Kidney (tissue), 22 donors: ENCODE measurements at places on chromosomes 2 and 18.

- DNase-seq = no peak
These were observed 79.6 kb downstream of the SKA1 start for GRCh38 chr18:50454387-50454988.

DNA sequence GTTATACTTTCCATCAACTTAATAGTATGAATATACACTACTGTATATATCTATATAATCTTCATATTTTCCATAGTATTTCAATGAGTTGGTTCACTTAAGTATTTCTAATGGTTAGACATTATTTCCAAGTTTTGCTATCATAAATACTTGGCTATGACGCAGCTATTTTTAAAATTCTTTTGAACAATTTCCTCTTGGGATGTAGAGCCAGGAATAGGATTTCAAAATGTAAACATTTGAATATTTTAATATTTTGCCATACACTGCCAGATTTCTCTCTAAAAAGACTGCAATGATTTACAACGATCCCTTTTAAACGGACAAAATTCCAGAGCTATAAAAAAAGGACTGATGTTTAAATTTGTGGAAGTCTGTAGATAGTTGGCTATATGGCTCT, 95.6 kb downstream of the NUP35 start:
- no peak for DNase-seq

GRCh38 chr2:157290525-157290924, 33.0 kb downstream of the GALNT5 start:
- no peak for DNase-seq

GRCh38 chr2:237790353-237790752, 8.2 kb upstream of the RBM44 start:
- no peak for DNase-seq

DNA sequence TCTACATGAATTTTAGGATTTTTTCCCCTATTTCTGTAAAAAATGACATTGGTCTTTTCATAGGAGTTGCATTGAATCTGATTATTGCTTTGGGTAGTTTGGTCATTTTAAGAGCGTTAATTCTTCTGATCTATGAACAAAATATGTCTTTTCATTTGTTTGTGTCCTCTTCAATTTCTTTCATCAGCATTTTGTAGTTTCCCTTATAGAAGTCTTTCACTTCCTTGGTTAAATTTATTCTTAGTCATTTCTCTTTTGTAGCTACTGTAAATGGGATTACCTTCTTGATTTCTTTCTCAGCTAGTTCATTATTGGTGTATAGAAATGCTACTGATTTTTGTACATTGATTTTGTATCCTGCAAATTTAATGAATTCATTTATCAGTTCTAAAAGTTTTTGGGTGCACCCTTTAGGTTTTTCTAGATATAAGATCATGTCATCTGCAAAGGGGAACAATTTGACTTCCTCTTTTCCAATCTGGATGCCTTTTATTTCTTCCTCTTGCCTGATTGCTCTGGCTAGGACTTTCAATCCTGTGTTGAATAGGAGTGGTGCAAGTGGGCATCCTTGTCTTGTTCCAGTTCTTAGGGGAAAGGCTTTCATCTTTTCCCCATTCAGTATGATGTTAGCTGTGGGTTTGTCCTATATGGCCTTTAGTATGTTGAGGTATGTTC, 36.6 kb upstream of the AAK1 start:
- no peak for DNase-seq

DNA sequence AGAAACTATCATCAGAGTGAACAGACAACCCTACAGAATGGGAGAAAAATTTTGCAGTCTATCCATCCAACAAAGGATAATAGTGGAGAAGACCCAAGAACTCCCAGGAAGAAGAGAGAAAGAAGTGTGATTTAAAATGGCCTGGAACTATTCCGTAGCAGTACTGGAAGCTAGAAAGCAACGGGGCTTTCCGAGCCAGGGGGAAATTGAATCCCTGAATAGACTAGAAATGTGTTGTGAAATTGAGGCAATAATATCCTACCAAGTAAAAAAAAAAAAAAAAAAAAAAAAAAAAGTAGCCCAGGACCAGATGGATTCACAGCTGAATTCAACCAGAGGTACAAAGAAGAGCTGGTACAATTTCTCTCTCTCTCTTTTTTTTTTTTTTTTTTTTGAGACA, 69.3 kb downstream of the FARP2 start:
- DNase-seq = no peak

DNA sequence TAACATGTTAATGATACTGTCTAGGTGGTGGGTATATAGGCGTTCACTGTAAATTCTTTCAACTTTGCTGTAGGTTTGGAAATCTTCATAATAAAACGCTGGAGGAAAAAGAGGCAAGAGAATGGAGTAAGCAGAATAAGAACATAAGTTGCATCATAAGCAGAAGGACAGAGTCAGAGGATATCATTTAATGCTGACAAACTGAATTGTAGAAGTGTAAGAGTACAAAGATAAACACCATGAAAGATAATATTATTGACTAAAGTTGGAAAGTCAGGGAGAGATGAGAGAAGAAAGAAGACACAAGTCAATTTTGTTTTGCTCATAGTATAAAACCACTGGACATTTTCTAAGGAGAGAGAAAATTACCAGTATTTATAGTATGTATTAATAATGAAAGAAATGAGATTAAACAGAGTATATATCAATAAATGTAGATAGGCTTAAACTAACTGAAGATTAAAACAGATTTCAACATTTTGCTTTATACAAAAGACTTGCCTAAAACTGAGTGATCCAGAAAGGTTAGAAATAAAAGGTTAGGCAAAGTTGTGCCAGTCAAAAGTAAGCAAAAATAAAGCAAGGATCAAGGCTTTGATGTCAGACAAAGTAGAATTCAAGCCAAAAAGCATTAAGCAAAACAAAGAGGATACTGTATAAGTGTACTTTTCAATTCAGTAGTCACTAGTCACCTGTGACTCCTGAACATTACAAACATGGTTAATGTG, 42.4 kb upstream of the VIT start:
- DNase-seq = no peak

DNA sequence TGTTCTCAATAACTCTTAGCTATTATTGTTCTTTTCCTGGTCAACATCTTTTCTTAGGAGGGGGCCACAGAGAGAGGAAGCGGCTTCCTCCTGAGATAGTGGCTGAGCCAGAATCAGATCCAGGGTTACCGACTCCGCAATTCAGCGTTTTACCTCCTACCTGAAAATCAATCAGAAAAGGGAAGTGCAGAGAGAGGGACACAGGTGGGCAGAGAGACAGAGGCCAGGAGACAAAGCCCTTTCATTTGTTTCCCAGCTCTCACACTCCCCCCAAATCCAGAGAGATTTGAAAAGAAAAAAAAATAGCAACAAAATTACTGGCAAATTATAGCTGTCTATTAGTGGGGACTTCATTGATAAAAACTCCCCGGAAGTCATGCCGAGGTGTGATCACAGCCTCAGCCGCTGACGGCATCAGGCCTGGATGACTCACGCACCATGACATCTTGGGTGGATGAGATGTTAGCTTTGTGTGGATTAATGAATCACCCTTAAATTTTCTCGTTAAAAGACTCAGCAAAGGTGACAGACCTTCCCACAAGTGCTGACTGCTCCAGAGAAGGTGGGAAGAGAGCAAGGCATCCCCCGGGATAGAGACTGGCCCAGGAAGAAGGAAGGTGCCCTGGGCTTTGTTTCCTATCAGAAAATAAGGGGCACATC, 120.7 kb downstream of the LOXHD1 start:
- no peak for DNase-seq

DNA sequence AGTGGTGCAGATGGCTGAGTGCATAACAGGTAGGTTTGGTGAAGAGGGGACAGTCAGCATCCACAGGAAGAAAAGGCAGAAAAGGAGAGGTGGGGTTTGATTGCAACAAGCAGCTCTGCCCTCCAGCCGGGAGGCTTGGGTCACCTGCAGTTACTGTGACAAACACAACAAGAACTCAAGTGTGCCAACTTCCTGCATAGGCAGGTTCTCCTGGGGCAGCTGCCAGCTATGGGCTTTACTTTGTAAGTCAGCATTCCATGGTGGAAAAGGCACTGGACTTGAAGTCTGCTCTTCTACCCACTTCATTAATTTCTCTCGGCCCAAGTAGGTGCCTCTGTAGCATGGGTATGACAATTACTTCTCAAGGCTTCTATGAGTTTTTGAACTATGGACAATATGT, 98.9 kb downstream of the MYT1L start:
- DNase-seq = no peak

DNA sequence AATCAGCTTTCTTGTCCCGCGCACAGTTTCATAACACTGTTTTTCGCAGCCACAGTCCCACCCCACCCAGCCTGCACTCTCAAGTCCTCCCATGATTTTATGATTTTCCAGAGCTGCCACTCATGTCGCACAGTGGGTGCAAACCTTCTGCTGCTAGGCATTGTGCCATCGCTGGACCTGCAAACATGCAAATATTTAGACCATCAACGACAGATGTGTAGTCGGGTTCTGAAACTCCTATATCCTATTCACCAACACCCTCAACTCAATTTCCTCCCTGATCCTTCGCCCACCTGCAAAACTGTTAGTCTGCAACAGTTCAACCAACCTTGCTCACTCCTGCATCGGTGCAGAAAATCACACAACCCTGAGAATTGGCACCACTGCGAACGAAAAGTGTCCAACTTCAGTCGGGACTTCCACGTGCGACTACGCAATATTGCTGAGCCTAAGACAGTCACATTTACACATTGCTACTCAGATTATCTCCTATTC, 871 bp upstream of the ALS2 start:
- no peak for DNase-seq

DNA sequence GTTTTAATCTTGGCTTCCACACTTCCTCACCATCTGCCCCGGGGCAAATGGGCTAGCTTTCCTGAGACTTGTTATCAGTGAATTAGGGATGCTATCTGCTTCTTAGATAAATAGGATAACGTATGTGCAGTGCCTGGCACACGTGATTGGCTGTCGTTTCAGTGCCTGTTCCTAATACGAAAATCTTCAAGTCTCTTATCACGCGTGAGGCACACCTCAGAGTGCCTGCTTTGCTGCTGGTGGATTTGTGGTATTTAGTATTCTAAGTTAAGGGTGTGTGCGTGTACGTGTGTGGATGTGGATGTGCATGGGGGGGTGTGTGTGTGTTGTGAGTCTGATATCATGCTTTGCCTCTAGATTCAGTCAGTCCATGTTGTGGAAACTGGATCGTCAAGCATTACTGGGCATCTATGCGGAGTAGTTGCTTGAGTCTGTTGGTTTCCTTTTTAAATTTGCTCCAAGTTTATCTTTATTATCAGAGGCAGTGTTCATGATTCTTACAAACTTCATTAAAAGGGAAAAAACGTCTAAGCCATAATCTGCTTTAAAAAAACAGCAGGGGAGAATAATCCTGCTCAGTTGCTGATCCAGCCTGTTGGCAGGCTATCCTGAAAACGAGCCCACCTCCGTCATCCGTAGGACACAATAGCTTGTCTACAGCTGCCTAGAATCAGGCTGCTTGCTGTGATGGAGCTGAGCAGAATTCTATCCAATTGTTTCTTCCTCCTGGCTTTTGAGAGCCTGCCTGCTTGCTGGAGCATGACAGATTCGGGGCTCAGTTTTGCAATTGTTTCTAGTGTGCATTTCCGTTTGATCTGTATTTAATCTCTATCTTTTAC, 6.6 kb downstream of the SH3RF3 start:
- DNase-seq = no peak

DNA sequence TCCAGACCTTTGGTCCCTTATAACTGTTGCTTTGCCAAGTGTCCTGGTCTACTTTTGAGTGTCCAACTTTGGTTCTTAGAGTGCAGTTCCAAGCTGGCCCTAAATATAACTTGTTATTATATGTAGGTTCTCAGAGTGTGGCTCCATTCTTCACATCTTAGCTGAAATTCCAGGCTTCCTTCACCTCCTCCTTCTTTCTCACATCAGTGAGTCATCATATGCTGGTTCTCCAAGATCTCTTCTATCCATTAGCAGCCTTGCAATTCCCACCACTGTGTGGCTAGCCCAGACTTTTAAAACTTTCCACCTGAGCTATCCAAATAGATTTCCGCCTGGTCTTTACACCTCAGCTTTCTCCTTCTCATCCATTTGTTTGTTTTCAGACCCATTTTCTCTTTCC, 12.6 kb upstream of the CXCR4 start:
- no peak for DNase-seq

DNA sequence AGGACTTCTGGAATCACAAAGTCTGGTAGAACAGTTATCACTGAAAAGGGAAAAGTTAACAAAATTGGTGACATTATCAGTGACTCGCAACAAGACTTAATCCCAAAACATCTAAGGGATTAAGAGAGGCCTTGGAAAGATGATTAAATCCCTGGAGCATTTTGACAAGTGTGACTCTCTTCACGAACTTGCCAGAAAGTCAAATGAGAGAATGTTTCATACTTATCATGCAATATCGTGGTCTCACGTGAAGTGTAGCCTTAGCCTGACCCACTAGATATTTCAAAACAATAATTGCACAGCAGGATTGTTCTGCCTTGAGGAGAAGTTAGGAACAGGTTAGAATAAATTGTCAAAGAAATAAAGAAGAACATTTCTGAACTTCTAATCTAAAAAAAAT, 104.5 kb downstream of the COL6A3 start:
- no peak for DNase-seq

GRCh38 chr2:9085353-9085752, 81.9 kb upstream of the MBOAT2 start:
- DNase-seq = no peak

- DNase-seq = no peak
These were observed 77.3 kb upstream of the ATG16L1 start for GRCh38 chr2:233174137-233174536.

DNA sequence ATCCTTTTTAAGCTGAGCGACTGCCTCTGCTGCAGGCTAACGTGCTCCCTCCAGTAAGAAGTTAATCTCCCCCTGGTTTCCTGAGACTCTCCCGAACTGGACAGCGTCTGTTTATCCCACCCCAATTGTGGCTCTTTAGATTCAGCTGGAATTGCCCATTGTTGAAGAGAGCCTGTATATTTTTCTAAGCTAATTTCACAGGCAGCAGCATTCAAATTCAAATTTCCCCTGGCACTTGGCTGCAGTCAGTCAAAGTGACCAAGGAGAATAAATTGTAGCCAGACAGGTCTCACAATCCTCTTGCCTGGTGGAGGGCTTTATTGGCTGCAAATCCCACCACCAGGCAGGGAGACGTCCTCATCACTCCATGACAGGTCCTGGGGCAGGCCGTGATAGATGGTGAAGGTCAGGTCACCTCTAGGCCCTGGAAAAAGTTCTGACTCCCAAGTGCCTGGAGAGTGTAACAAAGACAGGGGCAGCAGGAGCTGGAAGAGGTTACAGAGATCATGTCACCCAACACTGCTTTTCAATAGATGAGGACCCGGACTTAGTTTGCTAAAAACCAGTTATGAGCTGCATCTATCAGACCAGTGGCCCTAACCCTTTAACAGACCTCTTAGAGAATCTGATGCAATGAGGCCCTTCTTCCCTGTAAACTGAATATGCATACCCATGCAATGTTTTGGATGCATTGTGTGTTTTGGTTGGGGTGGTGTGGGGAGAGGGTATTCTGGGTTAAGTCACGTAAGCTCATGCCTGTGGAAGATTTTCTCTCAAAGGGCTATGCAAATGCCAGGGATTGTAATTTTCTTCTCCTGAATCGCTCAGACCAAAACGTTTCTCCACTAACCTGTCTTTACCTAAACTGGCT, 32.3 kb upstream of the C18orf32 start:
- DNase-seq = no peak
